ENCODE measurements at places on chromosomes 3 and 15.

DNA sequence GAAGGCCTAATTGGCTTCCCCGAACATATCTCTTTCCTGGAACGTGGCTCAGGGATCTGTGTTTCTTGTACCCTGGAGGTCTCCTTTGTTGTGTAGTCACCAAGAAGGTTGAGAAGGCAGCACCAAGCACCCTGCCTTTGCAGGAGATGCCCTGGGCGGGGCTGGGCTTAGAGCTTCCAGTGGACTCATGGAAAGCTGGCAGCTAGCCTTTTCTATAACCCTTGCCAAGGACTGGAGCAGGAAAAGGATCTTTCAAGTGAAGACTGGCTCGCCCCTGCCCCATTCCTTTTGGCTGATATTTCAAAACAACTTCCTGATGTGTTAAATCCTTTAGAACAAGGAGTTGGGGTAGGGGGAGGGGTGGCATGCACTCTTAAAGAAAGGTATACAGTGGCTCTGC lies 58.9 kb upstream of the EPHA6 start:
- no peak for DNase-seq

GRCh38 chr3:169822540-169822939 lies 9.8 kb upstream of the LRRC34 start:
- DNase-seq: no peak

DNA sequence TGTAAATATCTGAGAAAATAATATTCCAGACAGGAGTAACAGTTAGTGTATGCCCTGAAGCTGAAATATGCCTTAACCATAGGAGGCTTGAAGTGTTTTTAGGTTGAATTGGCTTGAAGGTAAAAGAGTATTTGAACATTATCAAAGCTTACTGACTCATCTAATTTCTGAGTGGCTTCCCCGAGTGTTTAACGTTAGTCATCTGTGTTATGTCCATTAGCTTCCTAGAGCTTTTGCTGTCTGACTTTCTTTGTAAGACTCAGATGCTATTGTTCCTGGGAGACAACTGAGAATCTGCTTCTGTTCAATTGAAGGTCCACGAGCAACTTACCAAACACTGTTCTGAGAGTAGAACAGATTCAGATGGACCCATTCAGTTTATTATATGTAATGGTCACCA lies 656.8 kb upstream of the NECTIN3 start:
- no peak for DNase-seq

GRCh38 chr3:188052169-188053035 lies 101.6 kb upstream of the LPP start:
- DNase-seq: no peak

DNA sequence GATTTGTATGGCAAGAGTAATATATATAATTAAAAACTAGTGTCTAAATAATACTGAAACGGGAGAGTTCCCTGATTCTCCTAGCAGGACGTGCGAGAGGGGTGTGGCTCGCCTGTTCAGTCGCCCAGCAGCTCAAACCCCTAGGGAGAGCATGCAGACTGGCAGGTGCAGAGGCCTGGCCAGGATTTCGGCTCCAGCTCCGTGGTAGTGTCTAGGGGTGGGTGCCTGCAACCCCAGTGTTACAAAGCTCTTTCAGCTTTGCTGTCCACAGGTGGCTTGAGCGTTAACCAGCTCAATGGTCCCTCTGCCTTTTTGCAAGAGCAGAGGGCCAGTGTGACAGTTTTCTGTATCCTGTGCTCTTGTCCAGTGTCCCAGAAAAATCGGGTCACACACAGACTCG lies 226.6 kb downstream of the ALCAM start:
- DNase-seq: no peak

DNA sequence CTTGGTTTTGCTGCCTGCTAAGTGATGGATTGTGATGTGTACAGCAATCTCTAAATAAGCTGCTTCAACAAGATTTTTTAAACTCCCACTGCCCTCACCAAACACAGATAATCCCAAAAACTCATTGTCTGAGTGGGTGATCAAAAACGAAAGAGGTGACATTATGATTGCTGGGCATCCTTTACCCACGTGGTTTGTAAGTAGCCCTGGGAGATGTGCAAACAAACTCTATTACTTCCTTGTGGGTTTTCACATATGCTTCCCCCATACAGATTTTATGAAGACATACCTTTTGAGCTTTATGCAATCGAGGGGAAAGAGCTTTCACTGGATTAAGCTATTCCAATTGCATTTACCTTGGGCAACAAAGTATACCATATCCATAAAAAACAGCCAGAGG lies 1000.4 kb downstream of the FHIT start:
- DNase-seq: no peak

- no peak for DNase-seq
Observed at GRCh38 chr3:127915115-127915936, at the start of gene KBTBD12. TSS of gene KBTBD12 (plus strand) at chr3:127915232. CDS start at chr3:127923062, 7,830 bp downstream.

- no peak for DNase-seq
Observed at GRCh38 chr3:53226142-53226840, 29.5 kb downstream of the TKT start.

DNA sequence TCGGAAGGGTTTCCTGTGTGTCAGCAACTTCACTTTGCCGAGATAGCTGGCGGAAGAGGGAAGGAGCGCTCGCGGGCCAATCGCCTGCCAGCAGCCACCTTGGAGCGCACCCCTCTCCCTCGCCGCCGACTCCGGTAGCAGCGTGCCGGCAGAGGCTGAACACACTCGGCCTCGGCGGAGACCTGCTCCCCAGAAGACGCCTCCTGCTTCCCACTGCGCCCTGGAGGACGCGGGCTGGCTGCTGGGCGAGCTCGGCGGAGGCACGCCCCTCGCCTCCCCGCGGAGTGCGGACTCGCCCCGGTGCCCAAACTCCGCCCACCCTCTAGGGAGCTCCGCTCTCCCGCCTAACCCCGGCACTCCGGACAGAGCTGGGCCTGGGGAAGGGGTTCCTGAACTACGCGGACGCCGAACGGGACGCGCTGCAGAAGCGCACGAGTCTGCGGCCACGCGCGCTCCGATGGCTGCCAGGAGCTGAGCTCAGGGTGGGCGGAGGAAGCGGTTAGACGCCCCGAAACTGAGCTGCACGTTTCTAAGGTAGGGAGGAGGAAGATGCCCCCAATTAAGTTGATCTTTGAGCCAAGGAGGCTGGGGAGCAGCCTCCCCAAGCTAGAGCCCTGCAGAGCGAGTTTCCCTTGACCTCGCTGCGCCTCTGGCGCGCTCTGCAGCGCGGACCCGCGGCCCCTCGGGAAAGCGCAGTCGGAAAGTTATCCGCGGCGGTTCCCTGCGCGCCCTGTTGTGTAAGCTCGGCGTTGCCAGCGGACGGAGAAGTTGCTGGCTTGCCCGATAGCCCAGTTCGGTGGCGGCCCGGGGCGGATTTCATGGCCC lies at the start of gene P2RY1:
Gene P2RY1, plus strand, starts transcription at position 356 of the 825 bp plus-strand sequence. CDS start 652 bp downstream, outside the sequence.
- no peak for DNase-seq

GRCh38 chr15:78979456-78980320 lies 34.8 kb upstream of the CTSH start:
- peak; percentile 14 for DNase-seq

DNA sequence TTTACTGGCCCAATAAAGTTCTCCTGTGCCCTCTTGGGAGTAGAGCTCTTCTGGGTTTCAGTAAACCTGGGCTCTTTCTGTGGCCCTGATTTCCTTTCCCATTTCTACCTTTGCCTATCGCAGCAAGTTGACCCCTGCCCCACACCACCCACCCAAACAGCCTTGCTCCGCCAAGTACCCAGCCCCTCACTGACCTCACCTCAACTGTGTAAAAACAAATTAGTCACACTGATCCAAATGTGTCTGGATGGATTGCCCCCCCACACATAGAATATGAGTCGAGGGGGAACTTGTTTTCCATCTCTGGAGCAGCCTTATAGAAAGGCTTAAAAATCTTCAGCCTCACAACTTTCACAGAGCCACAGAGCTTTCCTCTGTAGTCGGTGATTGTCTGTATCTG lies 28.6 kb upstream of the VEPH1 start:
- DNase-seq: no peak

DNA sequence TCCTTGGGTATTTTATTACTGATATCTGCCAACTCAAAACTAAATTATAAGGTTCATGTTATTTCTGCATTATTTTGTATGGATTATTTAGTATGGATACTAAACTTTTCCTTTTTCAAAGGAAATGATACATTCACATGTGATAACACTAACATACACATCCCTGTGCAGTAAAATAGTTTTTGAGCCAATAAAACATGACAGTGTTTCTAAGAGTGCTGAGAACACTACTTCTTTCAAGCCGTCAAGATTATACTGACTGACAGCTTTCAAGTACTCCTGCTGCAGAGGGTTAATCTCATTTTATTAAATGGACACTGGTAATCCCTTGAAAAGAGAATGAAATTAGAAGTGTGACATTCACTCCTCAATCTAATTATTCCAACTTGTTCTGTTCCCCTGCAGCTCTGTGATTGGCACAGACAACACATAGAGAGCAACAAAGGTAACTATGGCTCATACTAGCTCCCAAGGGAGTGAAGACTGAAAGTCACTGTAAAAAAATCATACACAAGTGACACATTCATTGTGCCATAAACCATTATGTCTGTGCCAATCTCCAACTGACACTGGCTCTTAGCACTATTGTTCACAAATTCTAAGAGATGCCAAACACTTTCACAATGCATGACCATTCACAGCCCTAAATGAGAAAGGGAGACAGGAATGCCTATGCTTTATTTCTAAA lies 468.6 kb downstream of the SHQ1 start:
- DNase-seq: no peak

DNA sequence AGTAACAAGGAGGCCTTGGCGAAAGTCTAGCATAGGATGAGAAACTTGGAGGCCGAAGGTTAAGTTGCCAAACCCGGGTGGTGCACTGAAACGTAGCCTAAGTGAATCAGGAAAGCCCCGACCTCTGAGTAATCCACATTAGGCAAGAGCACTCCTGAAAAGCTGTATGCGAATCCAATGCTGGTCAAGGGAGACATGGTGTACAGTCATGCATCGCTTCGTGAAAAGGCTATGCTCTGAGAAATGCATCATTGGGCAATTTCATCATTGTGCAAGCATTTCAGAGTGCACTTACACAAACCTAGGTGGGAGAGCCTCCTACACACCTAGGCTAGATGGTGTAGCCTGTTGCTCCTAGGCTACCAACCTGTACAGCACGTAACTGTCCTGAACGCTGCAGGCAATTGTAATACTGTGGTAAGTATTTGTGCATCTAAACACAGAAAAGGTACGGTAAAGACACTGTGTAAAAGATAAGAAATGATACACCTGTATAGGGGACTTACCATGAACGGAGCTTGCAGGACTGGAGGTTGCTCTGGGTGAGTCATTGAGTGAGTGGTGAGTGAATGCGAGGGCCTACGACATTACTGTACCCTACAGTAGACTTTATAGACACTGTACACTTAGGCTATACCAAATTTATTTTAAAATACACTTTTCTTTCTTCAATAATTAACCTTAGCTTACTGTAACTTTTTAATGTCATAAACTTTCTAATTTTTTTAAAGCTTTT lies 222.5 kb downstream of the SHQ1 start:
- DNase-seq: no peak

DNA sequence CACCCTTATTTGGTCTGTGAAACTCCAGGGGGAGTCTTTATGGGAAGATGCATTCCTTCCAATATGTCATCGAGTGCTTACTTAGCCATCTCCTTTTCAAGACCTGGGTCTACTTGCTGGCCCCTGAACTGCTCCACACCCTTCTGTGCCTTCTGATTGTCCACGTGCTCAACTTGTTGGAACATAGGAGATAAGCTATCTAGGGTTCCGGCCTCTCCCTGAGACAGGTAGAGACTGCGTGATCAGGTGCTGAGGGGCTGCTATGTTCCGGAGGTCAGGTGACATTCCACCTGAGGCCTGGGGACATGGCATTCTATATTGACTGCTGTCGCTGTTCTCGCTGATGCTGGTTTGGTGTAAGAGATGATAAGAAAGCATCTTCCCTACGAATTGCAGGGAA lies 65.6 kb downstream of the ATP1B3 start:
- DNase-seq: no peak

GRCh38 chr3:159859424-159859823 lies 129.2 kb upstream of the IL12A start:
- DNase-seq: no peak

DNA sequence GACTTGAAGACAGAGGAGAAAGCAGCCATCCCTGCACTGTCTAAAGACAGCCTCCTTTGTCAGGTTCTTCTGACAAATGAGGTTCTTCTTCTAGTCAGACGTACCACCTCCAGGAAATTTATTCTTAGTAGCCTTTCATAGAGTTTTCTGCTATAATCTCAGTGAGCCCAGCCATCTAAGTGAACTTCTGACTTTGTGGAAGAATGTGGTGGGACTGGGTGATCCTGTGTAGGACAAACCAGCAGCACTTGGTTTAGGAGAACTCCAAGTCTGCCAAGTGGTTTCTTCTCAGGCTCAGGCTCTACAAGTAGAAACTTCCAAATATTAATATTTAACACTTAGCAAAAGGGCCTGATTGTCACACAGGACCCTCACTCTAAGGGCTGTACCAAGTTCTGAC lies 52.1 kb downstream of the TIPARP start:
- DNase-seq: no peak

GRCh38 chr15:85580879-85581278 lies 200.5 kb downstream of the AKAP13 start:
- DNase-seq: peak; percentile 51

GRCh38 chr3:172223870-172224269 lies 184.5 kb downstream of the FNDC3B start:
- no peak for DNase-seq

DNA sequence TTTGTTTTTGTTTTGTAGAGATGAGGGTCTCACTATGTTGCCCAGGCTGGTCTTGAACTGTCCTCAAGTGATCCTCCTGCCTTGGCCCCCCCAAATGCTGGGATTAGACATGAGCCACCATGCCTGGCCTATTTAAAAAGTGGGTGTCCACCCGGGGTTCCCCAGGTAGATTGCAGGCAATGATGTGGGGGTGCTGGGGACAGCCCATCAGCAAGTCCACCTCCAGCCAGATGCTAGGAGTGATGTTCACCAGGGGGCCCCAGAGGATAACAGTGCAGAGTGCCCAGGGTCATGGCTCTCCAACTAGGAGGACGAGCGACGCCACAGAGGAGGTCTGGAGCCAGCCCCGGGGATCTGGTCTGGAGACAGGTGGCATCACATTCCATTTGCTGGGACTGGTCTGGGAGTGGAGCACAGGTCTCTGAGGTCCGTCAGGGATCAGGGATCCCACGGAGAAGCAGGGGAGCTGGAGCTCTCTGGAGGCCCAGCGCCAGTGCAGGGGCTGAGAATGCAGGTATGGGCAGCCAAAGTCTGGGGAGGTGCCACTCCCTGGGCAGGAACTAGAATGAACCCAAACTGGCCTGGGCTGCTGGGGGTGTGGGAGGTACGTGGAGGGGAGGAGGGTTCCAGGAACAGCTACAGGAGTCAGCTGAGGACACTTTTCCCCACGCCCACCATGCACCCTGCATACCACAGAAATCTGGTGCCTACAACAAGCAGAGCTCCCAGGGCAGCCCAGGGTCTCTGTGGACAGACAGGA lies 51.2 kb upstream of the PCSK6 start:
- DNase-seq: no peak

GRCh38 chr3:71885006-71885405 lies 100.1 kb upstream of the PROK2 start:
- no peak for DNase-seq

- DNase-seq: peak; percentile 7
Observed at GRCh38 chr3:153163756-153164550, 1.9 kb downstream of the RAP2B start.

GRCh38 chr15:73650416-73651126 lies 17.4 kb upstream of the NPTN start:
- no peak for DNase-seq

- no peak for DNase-seq
Observed at GRCh38 chr15:66080717-66081398, 172.7 kb downstream of the MEGF11 start.

- DNase-seq: no peak
Observed at GRCh38 chr3:191770541-191770940, 309.6 kb downstream of the PYDC2 start.

- DNase-seq: no peak
Observed at GRCh38 chr3:129503471-129504291, 24.8 kb upstream of the RHO start.

- no peak for DNase-seq
Observed at GRCh38 chr3:172987273-172987672, 153.8 kb downstream of the SPATA16 start.

Measured in CD8-positive, alpha-beta T cell (primary cell).